Stimulated activated CD8-positive, alpha-beta memory T cell treated with anti-CD3 and anti-CD28 coated beads, Interleukin-4, amount 100 ng/mL, for 1 hour (primary cell): ENCODE measurements at places on chromosomes 3 and 15.

DNA sequence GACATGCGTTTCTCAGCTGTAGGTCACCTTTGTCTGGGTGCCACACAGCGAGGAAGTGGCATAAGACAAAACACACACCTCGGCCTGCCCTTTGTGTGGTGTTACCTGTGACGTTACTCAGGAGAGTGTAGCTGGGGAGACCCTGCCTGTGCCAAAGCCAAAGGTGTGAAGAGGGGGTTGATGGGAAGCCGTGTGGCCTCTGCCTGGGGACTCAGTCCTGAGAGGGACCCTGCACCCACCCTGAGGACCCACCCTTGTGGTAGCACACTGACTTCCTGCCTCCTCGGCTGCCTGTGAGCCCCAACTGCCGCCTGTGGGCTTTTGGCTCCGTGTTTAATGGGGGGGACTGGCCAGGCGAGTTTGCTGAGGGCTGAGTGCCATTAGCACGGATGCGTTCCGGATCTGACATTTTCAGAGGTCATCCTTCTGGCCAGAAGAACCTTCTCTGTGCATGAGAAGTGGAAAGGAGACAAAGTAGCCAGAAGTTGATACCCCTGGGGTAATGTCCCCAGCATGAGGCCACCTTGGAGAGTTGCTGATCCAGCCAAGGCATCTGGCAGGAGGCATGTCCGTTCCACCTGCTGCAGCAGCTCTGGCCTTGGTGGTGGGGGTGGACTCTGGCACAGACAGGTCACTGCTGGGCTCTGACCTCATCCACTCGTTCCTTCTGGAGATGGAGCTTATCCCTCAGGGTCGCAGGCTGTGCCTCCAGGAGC is 51.8 kb upstream of the FURIN start:
- DNase-seq = no peak

- DNase-seq = no peak
Observed at GRCh38 chr3:129228891-129229585, 20.4 kb upstream of the COPG1 start.

DNA sequence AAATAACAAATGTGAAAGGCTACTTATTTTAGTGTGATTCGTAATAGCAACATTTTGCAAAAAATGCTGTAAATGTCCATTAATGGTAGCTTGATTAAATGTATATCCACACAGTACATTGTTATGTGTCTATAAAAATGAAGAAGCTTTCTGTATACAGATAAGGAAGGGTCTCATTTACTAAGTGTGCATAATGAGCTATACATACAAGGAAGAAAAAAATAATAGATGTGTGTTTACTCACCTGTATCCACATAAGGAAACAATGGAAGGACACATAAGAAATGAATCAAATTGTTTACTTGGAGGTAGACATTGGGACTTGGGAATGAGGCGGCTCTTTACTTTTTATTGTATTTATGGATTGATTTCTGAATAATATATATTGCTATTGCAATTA is 34.9 kb downstream of the MED12L start:
- DNase-seq = no peak

DNA sequence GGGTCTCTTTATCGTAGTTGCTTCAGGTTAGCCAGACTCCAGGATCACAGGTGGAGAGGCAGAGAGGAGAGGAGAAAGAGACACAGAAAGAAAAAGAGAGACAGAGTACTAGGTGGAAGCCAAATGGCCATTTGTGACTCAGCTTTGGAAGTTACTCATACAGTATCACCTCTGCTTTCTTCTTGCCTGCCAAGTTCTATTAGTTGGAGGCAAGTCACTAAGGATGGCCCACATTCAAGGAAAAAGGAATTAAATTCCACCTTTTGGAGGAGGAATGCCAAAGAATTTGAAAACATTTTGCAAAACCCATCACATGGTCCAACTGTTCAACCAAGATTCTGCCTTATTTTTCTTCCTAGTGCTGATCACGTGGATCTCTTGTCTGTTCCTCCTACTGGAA is 291.1 kb downstream of the CHL1 start:
- DNase-seq = no peak

GRCh38 chr15:101522621-101523559 is 33.4 kb upstream of the PCSK6 start:
- no peak for DNase-seq
